ENCODE measurements at places on chromosomes 16 and 17.

- DNase-seq: no peak
Observed at GRCh38 chr17:39599004-39599664, 8.6 kb downstream of the NEUROD2 start.

GRCh38 chr16:325375-326145, 27.0 kb downstream of the AXIN1 start:
- DNase-seq: no peak

- DNase-seq: peak; percentile 13
Observed at GRCh38 chr16:46612121-46612520, 9.1 kb downstream of the SHCBP1 start.

- DNase-seq: no peak
Observed at GRCh38 chr16:12113523-12114345, 137.2 kb downstream of the SNX29 start.

DNA sequence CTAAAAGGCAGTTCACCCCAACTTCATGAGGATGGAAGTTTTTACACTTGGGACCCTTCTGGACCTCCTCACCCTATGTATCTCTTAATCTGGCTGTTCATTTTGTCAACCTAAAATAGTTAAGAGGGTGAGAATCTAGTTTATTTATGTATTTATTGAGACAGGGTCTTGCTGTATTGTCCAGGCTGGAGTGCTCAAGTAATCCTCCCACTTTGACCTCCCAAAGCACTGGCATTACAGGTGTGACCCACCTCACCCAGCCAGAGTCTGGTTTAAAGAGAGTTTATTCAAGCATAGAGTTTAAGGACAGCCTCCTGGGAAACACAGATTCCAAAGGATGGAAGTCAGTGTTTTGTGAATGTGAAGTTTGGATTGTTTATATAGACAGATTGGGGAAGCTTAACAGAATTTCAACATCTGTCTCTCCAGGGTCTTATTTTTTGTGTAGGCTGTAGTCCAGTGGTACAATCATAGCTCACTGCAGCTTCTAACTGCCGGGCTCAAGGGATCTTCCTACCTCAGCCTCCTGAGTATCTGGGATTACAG, 8.0 kb upstream of the APPBP2 start:
- no peak for DNase-seq

GRCh38 chr17:70988622-70989021, 819.3 kb downstream of the KCNJ2 start:
- DNase-seq: no peak

DNA sequence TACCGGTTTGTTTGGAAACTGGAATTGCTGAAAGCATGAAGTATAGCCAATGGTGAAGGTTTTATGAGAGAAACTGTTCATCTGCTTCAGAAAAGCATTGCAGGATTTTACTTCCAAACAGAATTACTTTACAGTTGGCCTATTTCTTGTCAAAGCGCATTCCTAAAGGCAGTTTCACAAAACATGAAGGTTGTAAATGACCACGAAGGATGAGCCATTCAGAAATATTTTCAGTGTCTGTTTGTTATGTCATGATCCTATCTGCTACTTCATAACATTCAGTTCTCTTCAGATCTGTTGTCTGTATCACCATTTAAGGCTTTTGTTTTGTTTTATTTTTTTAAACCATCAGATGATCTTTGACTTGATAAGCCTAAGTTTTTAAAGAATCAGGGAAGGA, 45.7 kb downstream of the AATF start:
- DNase-seq: no peak

DNA sequence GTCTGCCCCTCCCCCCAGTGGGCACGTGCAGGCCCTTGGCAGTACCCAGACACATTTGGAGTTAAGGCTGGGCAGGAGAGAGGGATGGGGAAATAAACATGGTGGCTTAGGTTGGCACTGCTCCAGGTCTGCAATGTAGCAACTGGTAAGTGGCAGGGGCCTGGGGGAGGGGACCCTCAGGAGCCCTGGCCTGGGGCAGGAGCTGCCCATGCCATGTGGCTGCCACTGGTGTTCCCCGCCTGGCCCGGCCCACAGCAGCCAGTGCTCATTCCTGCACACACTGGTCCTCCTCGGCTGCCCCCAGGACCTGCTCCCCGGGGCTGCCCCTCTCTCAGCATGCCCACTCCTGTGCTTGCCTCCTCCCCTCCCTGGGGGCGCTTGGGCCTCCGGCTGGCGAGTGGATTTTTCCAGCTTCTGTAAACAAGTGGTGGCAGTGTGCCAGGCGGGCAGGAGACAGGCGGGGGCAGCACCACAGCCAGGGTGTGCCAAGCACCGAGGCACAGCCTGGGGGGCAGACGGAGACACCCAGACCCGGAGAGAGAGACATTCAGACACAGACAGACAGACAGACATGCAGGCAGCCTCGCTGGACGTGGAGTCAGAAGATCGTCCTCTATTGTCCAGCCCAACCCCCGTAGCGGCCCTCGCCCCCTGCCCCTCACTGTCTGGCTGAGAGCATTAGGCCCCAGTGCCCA, 9.4 kb downstream of the THRA start:
- no peak for DNase-seq

GRCh38 chr17:9837551-9838471, 12.1 kb downstream of the GLP2R start:
- no peak for DNase-seq

GRCh38 chr16:51121850-51122249, 29.2 kb downstream of the SALL1 start:
- DNase-seq: no peak

GRCh38 chr16:48158296-48158695, 2.5 kb upstream of the ABCC12 start:
- no peak for DNase-seq

DNA sequence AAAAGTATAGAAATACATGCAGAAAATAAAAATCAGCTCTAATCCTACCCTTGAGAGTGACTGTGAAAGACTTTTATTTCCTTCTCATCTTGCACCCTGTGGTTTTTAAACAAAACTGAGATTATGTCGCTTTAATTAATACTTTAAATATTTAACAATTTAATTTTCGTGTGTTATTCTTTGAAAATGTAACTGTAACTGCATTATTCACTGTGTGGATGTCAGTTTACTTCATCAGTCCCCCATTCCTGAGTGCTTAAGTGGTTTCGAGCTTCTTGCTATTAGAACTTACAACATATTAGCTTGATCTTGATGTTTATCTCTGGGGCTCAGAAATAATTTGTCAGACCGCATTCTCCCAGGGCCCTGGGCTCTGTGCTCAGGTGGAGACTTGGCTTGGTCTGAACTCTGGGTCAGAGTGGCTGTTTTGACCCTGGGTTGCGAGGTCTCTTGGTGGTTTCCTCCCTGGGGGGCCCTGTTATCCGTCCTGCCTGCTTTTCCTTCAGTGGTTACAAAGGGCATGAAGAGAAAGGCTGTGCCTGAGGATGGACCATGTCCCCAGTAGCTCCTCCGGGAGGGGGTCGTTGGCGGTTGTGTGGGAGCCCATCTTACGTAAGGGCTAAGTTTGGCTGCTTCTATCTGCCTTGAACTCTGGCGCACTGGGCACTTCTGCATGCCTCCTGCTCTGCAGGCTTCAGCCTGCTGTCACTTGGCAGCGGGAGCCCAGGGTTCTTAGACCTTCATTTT, 25.7 kb downstream of the AKAP1 start:
- no peak for DNase-seq

DNA sequence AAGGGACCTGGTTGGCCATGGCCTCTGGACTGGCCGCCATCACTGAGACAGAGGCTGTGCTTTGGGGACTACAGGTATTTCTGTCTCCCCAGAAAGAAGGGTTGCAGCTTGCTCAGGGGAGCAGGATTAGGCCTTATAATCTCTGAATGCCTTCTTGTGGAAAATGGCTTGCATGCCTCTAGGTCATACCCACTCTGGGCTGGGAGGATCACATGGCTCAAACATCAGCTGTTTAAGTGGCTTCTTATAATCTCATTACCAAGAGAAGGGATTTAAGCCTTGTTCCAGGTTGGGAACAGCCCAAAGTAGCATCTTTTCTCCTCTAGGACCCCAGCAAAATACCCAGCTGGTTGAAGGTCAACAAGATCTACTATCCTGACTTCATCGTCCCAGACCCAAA, 19.1 kb downstream of the LIG3 start:
- DNase-seq: no peak

DNA sequence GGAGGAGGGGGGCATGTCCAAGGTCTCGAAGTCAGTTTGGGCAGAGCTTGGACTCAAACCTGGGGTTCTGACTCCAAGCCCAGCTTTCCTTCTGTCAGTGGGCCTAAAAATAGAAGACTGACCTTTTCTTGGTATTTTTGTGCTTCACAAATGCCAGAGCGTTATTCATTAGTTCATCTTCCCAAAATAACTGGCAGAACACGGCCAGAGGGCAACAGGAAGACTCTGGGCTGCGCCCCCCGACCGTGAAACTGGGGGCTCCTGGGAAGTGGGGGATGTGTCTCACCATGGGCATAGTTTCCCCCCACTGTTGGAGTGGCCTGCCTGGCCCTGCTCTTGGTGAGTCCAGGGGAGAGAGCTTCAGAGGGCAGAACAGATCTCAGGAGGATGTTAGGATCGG, 94.0 kb downstream of the SOCS1 start:
- DNase-seq: no peak

GRCh38 chr16:85900027-85900792, 1.2 kb downstream of the IRF8 start:
- DNase-seq: no peak

DNA sequence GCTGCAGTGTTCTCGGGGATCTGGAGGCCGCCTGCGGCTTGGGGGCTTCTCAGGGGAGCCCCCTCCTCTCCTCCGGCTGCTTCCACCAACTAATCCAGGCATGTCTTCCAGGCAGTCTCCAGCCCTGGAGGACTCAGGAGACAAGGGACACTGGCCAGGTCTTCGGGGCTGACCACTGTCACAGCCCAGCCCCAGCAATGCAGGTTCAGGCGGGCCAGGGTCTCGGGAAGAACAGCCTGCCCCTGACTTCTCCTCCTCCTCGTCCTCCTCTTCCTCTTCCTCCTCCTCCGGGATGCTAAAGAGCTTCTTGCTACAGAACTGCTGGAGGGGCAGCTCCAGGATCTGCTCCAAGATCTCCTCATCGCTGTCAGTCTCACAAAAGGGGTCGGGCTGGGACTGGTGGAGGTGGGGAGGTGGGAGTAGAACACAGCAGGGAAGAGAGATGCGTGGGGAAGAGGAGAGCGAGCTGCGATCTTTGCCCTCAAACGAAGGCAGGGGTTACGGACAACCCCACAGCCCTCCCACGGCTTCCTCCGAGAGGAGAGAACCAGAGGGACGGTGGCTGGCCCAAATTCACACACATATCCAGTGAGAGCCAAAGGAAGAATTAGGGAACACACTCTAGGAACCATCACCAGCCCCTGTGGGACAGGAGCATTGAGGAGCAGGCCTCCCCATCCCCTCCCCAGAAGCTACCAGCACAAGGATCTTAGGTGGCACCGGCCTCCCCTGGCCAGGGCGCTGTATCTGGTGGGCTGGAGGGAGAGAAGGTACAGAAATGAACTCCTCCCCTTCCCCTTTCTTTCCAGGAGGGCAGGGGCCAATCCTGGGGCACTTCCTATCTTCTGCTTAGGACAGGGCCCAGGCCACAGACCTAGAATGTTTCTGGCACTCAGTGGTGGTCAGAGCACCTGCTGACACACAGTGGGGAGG, 19.3 kb downstream of the TSPOAP1 start:
- DNase-seq: no peak

- DNase-seq: peak; percentile 77
Observed at GRCh38 chr17:30336369-30337171, 2.7 kb upstream of the TMIGD1 start.

DNA sequence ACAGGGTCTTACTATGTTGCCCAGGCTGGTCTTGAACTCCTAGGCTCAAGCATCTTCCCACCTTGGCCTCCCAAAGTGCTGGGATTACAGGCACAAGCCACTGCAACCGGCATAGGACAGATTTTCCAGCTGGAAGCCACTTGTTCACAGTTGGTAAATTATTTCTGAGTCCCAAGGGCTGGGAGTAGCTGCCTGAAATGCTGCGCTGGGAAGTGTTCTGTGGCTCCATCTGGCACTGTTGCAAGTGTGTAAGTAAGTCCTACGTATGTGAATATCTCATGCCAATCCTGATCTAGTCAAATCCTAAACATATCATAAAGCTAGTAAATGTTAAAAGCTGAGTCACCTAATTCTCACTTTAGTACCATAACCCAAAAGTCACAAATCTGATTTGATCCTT, 48.1 kb downstream of the YWHAE start:
- no peak for DNase-seq

GRCh38 chr17:49703557-49704277, 4.0 kb downstream of the SLC35B1 start:
- DNase-seq: no peak

- DNase-seq: no peak
Observed at GRCh38 chr17:50799582-50799981, 32.3 kb upstream of the ANKRD40CL start.

DNA sequence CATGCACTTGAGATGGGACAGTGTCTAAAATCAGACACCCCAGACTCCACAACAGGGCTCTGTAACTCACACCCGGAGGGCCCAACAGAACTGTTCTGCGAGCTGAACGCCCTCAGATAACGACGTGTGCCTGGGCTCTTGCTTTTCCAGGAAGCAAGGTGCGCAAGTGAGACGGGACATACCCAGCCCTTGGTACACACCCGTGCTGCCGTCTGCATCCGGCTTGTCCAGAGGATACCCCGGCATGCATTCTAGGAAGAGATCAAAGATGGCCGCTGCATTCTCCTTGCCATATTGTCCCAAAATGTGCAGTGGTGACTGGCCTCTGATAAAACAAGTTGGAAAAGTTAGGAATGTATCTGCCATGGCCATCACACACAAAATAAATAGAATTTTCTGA, 29.4 kb downstream of the CYB5D2 start:
- DNase-seq: no peak

- no peak for DNase-seq
Observed at GRCh38 chr16:89246383-89246902, 28.9 kb downstream of the ZNF778 start.

- DNase-seq: peak; percentile 51
Observed at GRCh38 chr17:17781591-17782496, 54.9 kb downstream of the SREBF1 start.

DNA sequence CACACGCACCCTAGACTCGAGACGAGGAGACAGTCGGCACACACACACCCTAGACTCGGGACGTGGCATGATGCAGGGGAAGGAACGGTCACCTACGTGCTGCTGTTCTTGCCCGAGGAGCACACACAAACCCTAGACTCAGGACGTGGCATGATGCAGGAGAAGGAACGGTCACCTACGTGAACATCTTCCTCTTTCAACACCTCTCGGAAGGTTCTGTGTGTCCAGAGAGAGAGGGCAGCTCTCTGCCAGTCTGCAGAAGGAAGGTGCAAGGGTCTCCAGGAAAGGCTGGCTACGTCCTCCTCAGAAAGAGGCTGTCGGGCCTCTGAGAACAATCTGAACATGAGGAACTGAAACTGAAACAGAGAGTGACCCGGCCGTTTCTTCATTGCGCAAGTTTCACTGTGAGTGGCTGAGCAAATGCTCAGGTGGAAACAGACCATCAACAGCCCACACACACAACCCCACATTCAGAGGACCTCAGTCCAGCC, 43.4 kb downstream of the ZNF276 start:
- peak; percentile 64 for DNase-seq

GRCh38 chr17:66492080-66492479, 189.7 kb downstream of the PRKCA start:
- DNase-seq: no peak

DNA sequence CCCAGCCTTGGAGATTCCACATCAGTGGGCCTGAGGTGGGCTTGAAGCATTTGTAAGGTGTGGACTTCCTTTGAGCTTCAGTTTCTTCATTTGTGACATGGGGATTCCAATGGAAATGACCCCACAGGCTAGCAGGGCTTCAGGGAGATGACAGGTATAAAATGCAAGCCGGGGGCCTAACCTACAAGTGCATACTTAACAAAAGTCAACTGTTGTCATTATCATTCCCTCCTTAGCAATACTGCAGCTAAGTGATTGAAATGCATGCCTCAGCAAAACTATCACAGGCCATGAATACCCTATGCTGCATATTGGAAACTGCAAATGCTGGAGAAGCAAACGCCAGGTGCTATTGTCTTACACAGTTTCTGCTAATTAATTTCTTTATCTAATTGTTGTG, 19.8 kb downstream of the CCL4 start:
- DNase-seq: no peak

Data from CD4-positive, alpha-beta T cell treated with Interleukin-12 subunit alpha and Interleukin-12 subunit beta, for 1 hour (primary cell).